Effector CD4-positive, alpha-beta T cell (primary cell): ENCODE measurements at places on chromosomes 11 and 22.

GRCh38 chr11:113808931-113809330, 29.3 kb downstream of the CLDN25 start:
- DNase-seq, result no peak

- no peak for DNase-seq
These were observed 60.2 kb upstream of the PPARA start for GRCh38 chr22:46090036-46090591.

- no peak for DNase-seq
These were observed at the start of gene IGLL5 for GRCh38 chr22:22887621-22888503. TSS of gene IGLL5 (plus strand) at chr22:22887816. CDS start at chr22:22888054, 238 bp downstream.

- peak; percentile 36 for DNase-seq
These were observed 1.2 kb downstream of the CD3E start for GRCh38 chr11:118305726-118306125.

DNA sequence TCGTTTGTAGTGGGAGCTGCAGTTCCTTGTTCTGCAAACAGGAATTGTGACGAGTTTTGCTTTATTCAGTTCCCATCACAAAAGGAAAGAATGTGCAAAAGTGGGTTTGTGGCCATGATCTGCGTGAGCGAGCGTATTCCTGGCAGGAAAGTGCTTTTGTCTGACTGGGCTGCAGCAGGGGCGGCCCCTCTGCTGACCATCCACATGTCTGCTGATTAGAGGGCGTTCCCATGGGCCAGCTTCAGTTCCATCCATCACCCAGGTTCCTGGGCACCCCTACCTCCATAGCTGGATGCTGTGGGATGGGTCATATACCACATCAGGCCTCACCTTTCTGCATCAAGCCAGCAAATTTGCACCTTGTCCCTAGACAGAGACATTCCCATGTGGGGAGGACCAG, 28.9 kb upstream of the GAL start:
- no peak for DNase-seq

GRCh38 chr11:133981156-133981555, 24.4 kb upstream of the IGSF9B start:
- DNase-seq, result no peak

DNA sequence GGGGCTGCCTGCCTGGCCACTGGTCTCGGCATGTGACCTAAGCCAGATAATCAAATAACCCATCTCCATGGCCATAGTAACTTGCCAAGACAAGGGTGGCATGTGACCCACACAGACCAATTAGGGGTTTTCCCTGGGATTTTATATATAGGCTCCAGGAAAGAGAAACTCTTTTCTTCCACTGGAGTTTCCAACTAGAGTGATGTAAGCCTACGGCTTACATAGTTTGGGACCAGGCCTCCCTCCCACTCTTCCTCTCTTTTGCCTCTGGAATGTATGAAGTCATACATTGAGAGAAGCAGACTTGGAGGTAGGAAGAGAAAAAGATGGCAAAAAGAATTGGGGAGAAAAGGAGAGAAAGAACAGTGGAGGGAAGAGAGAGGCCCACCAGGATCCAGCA, 84.6 kb upstream of the LDLRAD3 start:
- no peak for DNase-seq

DNA sequence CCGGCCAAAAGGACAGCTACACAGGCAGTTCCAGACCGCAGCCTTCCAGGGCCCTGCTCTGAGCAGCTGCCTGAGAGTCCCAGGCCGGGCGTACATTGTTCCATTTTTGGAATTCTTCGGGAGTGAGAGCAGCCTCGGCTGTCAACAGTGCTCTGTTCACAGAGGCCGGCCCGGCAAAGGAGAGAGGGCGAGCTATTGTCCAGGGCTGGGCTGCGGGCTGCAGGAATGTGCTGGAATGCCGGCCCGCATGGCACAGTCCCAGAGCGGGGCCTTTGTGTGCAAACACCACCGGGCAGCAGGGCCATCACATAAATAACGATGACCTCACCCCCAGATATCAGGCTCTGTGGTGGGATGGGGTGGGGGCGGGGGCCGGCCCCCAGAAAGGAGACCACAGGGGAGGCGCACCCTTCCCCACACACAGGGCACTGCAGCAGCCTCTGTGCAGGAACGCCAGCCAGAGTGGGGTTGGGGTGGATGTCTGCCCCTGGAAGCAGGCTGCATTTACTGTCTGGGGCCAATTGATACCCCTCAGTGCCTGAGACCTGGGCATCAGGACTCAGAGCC, 15.8 kb downstream of the LINC01488 start:
- no peak for DNase-seq

GRCh38 chr11:110338684-110339083, 42.3 kb upstream of the RDX start:
- DNase-seq, result no peak

DNA sequence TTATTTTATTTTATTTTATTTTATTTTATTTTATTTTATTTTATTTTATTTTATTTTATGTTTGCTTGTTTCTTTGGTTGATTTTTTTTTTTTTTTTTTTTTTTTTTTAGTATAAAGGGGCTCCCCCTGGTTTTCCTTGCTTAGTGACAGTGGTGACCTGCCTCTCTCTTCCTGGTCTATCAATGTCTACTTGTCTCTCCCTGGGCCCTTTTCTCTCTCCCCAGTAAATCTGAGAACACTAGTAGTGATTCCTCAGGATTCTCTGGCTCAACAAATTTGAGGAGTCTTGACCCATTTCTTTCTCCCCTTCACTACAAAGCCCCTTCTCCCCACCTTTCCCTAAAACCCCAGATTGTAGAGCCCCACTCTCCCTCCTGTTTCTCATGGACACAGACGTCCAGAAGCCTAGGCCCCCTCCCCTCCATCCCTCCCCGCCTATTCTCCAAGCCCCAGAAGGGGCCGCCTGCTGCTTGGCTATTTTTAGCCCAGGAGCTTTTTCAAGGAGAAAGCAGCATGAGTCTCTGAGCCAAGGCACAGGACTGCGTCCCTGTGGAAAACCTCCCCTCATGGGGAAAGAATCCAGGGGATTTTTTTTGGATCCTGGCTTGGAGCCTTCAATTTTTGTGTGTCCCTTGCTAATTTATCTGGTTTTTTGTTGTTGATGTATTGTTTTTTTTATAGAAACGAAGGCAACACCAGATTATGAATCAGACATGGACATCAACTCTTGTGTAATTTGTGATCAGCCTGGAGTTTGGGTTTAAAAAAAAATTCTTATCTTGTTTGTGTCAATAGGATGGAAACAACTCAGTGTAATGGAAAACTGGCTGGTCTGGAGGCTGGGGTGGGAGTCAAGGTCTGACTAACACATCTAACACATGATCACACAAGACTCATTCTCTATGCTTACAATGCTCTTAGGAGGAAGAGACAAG, 17.5 kb upstream of the ACCSL start:
- no peak for DNase-seq

DNA sequence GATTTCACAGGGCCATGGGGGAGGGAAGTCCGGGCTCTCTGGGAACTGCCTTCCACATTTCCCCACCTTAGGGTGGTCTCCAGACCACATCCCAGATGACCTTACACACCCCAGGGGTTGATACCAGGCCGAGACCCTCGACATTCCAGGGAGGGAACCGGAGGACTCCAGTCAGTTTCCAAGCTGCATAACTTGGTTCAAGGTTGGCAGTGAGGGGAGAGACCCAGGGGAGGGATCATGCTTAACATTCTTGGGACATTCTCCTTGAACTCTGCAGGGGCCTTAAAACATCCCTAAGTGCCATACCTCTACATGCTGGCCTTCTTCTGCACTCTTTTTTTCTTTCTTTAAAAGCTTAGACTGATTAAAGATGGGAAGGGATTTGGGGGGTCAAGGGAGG, 251.0 kb downstream of the ST3GAL4 start:
- no peak for DNase-seq

- DNase-seq, result no peak
These were observed 3.9 kb upstream of the MYH9 start for GRCh38 chr22:36391638-36392037.

GRCh38 chr11:44915621-44916020, 35.1 kb downstream of the TP53I11 start:
- DNase-seq, result no peak

DNA sequence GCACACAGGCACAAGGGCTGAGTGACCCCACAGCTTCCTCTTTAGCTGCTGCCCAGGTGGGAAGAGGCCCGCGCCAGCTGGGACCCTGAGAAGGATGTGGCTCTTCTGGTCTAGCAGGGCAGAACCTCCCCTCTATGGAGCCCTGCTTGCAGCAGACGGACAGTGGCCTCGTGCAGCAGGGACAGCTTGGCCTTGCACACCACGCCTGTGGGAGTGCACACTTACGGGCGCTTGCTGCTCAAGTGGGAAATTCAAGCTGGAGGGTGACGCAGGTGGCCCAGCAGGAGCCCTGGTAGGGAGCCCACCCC, 971.4 kb downstream of the BRD1 start:
- DNase-seq, result no peak
